Globus pallidus (tissue), 1 donor: ENCODE measurements at places on chromosomes 5 and 9.

- DNase-seq, result peak; percentile 85
Observed at GRCh38 chr5:141846031-141846430, 32.2 kb downstream of the PCDH1 start.

DNA sequence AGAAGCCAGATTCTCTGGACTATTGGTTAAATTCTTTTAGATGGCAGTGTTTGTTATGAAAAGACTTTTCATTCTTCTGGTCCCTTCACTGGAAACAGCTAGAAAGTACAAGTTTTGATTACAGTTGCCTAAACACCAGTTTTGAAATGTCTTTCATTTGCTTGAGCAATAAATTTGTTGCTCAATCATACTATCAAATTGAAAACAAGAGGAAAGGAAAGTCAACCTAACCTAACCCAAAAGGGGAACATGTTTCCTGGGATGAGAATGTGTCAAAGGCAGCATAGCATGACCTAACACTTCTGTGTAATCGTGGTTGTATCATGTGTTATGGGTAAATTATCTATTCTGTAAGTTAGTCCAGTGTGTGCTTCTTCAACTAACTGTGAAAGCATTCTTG is 213.2 kb downstream of the TMC1 start:
- no peak for DNase-seq

DNA sequence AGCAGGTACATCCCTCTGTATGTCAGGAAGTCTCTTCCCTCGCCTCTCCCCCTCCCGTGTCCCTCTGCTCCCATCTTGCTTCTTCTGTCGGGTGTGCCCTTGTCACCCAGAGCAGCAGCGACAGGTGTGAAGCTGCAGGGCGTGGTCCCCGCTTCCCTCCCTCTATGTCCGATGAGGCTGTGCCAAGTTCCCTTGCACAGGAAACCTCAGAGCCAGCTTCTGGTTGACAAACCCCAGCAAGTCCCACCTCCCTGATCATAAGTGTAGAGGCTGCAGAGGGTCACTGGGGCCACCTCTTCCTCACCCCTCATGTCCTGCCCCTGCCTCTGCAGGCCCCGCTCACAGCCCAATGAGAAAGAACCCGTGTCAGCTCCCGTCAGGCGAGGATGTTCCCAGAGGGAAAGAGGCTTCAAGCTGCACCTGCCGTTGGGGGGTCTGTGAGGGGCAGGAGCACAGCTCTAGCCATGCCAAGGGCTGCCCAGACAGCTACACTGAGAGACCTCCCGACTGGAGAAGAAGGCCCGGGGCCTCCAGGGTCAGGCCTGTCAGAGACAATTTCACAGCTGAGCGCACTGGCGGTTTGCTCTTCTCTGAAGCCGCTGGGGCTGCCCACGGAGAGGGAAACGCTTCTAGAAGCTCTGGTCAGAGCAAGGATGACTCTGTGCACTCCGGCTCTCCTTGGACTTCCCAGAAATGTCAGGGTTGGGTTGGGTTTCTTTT is 73.3 kb downstream of the AK8 start:
- no peak for DNase-seq

DNA sequence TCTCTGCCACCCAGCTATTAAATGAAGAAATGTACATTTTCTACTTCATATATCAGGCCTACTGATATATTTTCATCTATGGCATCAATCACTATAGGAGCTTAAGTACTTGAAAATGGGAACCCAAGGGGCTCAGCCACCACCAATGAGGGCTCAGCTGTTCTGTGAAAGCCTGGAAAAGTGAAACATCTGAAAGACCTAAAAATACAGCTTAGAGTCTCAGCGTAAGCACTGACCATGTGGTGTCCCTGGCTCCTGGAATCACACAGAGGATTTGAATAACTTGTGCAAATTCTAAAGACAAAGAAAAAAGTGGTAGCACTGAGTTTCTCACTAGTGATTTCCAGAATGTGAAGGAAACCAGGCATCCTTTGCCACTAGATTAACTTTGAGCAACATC is 64.5 kb downstream of the PTPRD start:
- DNase-seq, result no peak

DNA sequence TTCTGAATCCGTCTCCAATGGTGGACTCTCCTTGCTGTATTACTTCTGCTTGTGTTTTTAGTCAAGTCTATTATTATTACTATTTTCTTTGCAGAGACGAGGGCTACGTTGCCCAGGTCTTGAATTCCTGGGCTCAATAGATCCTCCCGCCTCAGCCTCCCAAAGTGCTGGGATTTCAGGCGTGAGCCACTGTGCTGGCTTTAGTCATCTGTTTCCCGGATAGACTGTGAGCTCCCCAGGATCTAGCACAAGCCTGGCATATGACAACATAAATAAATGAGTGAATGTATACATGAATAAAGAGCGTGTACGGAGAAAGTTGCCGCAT is 439 bp upstream of the DDX46 start:
- DNase-seq, result no peak

DNA sequence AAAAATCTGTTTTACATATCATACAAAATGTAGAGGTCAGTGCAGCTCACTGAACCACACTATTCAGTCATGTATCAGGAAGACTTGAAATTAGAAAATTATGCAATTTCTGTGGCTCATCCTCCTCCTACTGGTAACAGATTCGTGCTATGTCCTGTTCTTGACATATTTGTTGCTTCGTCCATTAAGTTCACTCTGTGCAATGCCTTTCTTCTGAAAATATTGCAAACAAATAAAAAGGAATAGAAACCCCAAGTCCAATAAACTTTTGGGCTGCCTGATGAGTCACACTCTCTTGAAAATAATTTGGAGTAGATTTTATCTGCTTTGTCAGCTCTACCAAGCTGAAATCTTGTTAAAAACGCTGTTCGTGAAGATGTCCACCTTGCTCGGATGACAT is 391.2 kb downstream of the RAB3C start:
- DNase-seq, result no peak

DNA sequence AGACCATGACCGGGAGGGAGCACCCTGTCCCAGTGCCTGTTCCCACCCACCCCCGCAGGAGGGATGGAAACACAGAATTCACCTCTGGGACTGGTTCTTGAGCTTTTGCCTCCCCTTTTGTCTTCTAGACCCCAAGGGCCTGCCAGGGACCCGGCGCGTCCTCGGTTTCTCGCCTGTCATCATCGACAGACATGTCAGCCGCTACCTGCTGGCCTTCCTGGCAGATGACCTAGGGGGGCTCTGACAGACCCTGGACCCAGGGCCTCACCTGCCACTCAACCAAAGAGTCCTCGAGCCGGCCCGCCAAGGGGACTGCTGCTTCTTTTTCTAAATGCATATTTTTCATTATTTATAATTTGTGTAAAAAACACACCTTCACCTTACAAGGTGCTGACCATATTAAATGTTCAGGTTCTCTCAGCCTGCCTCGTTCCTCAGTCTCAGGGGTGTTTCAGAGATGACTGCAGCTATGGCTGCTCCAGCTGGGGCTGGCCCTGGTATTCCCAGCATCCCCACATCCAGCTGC is 16.9 kb downstream of the CARD19 start:
- DNase-seq, result no peak

DNA sequence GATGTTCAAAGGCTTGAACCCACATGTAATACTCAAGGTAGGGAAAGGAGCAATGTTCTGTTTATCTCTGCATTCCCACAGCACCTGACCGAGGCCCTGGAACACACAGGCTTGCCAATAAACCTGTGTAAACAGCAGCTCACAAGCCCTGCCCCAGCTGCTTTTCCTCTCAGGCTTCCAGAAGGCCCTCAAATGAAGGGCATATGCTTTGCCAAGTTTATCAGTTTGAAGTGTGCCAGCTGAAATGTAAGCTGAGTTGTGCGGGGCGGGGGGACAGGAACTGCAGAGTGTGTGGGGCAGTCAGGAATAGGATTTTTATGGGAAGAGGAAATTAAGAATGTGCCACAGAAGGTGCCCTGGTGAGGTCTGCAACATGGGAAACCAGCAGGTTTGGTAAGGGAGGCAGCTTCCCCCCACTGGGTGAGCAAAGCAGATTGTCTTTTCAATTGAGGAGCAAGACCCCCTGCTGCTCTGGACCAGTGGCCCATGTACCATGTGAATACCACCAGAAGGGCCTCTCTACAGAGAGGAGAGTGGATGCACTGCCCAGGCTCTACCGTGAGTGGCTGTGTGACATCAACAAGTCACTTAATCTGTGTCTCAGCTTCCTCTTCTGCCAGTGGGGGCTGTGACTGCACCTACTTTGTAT is 194.8 kb downstream of the SPOCK1 start:
- no peak for DNase-seq

GRCh38 chr9:112041536-112042243 is 133.4 kb downstream of the SUSD1 start:
- DNase-seq, result no peak

DNA sequence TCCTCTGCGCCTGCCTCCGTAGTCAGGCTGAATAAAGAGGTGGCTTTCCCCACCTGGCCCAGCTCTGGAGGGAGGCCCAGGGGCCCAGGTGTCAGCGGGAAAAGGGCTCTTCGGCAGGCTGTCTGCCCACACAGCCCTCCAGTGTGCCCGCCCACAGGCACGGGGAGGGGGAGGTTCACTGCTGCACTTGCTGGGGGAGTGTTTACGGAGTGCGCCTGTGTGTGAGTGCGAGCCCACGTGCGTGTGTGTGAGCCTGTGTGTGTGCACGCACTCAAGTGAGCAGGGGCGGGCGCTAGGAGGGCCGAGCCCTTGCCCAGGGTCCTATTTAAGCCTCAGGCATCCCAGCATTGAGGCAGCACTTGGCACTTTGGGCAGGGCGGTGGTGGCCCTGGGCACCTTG is 10.9 kb downstream of the DNLZ start:
- no peak for DNase-seq

DNA sequence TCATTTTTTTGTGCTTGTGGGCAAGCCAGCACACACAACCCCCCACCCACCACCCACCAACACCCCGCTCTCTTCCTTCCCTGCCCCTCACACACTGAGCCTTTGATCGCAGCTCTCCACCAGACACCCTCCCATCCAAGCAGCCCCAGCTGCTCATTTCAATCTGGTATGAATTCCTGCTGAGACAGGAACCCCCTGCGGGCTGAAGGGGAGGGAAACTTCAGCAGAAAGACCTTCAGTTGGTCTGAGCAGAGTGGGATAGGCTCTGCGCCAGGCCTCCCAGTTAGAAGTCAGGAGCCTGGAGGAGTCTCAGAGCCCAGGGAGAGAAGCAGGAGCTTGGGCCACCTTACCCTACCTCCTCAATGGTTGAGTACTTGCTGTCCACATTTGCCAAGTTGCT is 7.2 kb downstream of the PCDHGC5 start:
- no peak for DNase-seq

DNA sequence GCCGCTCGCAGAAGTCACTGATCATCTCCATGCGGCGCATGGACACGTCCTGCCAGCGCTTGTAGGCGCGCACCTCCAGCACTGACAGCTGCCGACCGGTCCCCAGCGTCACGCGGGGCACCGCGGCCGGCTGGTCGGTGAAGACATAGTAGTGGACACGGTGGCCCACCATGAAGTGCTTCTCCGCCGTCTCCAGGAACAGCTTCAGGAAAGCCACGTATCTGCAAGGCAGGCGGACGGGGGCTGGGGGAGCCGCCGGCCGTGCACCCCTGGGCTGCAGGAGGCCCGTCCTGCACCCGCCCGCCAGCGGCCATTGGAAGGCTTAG is 18.9 kb downstream of the ABO start:
- no peak for DNase-seq

DNA sequence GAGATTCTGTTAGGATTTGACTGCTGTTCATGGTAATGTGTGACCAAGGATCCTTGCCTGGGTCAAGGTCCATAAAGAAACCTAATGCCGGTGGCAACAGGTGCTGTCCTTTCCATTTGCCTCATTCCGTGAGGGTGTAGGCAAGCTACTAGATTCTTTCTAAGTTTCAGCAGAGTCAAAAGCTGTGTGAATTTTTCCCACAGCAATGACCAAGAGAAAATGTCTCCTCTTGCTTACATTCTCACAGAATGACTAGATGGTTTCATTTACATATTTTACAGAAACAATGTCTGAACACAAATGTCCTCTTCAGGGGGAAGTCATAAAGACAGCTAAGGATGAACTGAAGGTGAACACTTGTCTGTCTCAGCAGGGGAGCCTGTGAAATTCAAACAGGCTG is 75.3 kb upstream of the SV2C start:
- DNase-seq, result no peak

- DNase-seq, result no peak
Observed at GRCh38 chr5:154767576-154767975, 12.4 kb downstream of the LARP1 start.

DNA sequence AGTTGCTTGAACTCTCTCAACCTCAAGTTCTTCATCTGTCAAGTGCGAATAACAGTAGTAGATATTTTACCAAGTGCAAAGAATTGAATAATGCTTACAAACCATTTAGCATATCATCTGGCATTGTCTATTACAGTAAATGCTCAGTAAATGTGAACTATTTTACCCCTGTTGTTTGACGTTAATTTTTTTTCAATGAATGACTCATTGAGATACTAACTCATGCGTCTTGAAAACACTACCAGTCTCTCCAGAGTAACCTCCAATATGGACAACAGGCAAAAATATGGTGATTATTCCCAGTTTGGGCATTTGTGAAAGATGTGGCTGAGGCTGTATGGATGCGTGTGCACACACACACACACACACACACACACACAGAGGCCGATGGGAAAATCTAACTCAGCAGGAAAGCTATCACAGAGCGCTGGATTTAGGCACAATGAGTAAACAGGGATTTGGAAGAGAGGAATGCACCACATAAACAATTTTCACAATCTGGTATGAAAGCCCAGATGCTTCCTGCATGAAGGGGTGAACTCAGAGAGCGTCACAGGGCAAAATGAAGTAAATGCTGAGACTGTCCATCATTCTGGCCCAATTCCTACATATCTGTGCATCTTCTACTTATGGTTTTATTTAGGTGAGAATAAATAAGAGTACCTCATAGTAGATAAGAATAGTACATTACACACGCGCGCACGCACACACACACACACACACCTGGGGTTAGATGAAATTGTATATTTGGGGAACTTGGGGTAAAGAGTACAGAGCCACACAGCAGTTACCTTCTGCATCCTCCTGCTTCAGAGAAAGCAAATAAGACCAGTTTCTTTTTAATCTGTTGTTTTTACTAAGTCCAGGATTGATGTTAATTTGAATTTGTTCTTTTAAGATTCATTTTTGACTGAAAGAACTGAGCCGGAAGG is 128.7 kb downstream of the PALM2AKAP2 start:
- DNase-seq, result no peak

DNA sequence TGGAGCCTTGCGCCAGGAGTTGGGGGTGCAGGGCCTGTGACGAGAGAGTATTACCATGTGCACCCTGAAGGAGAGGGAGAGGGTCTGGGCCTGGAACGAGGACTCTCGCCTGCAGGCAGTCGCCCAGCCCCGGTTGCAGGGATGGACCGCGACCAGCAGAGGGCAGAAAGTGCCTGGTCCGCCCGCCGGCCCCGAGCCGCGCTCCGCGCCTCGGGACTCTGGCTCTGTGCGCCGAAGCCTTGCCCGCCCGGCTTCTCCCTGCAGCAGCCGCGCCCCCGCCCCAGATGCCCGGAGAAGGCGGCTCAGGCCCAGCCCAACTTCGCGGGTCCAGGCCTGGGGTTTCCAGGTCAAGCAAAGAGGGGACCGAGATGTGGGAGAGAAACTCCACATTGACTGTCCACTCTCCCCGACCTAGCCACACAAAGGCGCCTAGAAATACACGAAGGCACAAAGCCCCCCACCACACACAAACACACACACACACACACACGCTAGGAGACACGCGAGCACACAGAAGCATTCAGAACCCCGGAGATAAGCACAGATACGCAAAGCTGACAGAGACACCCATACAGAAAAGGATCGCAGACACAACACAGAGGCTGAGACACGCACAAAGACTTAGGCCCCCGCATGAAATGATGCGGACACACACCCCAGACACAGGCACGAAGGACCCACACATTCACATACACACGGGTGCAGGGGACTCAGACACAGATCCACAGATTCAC is 2.0 kb upstream of the LMX1B start:
- DNase-seq, result peak; percentile 48

GRCh38 chr5:157232706-157233105 is 33.2 kb upstream of the CYFIP2 start:
- DNase-seq, result no peak
